Sciatic nerve (tissue), 2 donors: ENCODE measurements at places on chromosomes 3 and 15.
A peak's percentile ranks its signal among the peaks of the same experiment; 100 is the strongest.

DNA sequence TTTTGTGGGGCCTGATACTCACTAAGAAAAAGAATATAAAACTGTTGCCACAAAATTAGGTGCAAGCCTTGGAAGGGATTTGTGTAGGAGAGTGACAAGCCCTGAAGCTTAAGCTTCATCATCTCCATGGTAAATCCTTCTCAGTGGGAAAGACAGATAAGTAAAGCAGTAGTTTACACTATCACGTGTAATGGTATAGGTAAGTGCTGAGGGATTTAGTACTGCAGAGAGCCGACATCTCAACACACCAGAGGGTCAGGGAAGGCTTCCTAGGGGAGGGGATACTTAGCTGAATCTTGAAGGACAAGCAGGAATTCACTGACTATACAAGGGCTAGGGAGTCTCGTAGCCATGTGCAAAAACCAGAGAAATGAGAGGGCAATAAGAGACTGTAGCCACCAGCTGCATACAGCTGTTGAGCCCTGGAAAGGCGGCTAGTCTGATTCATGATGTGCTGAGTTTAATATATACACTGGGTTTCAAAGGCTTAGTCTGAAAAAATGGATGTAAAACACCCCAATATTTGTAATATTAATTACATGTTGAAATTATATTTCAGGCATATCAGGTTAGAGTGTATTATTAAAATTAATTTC, 11.1 kb downstream of the SLC24A1 start:
- DNase-seq = no peak

- no peak for DNase-seq
Measured at GRCh38 chr3:78348664-78349063, 1308.8 kb downstream of the ROBO2 start.

DNA sequence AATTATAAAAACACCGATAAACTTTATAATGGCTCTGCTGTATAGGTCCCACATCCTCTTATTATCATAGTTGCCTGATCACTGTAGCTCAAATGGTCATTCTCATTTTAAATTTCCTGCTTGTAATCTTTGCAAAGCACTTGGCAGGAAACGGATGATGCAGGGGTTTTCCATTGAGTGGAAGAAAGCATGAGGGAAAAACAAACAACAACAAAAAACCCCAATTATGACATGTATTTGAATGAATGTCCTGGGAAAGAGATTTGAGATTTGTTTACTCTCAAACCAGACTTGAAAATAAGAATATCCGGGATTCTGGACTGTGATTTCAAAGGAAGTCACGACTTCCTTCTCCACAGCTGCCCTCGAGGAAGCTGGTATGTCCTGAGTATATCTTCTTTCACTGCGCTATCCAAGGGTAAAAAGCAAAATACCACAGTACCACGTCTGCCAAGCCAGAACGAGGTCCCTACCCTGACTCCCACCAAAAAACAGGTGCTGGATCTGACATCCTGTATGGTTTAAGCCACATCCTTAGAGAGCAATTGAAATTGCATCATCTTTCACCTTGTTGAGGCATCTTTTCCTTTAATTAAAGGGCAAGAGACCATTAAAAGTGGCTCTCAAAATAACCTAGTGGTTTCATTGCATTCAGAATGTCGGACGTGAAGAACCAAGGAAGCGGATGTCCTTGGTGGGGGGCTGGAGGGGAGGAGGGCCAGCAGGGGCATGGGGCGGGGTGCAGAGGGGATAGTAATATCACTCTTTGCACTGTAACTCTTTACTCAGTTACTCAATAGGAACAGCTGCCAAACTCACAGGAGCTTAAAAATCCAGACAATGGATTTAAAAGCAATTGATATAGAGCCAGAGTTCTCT, 13.5 kb upstream of the TIPIN start:
- DNase-seq = no peak

DNA sequence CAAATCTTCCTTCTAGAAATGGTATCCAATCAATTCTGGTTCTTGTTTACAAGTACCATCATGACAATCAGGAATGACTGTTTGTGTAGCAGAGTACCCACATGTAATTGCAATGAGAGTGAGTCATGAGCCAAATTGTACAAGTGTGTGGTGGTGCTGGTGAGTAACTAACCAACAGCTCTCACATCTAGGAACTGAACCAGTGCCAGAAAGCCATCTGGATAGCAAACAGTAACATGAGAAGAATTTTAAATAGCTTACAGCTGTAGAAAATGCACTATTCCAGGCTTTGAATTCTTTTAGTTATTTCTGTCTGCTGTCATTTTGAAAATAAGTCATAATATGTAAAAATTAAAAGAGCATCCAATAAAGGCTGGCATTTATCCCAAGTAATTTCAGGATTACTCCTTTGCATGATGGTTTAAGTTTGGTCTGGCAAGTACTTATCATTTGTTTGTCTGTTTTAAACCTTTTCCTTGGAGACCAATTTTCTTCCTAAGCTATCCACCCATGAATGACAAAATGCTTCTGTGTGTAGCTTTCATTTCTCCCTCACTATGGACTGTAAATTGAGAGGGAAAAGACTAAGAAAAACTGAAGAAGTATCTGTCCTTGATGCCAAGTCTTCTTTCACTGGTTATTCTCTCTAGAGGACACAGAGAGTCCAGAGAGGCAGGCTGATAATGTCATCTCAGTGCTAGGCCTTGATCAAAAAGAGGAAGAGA, 60.0 kb downstream of the PIK3CB start:
- no peak for DNase-seq

GRCh38 chr15:77791941-77792340, 159.2 kb upstream of the LINGO1 start:
- no peak for DNase-seq

DNA sequence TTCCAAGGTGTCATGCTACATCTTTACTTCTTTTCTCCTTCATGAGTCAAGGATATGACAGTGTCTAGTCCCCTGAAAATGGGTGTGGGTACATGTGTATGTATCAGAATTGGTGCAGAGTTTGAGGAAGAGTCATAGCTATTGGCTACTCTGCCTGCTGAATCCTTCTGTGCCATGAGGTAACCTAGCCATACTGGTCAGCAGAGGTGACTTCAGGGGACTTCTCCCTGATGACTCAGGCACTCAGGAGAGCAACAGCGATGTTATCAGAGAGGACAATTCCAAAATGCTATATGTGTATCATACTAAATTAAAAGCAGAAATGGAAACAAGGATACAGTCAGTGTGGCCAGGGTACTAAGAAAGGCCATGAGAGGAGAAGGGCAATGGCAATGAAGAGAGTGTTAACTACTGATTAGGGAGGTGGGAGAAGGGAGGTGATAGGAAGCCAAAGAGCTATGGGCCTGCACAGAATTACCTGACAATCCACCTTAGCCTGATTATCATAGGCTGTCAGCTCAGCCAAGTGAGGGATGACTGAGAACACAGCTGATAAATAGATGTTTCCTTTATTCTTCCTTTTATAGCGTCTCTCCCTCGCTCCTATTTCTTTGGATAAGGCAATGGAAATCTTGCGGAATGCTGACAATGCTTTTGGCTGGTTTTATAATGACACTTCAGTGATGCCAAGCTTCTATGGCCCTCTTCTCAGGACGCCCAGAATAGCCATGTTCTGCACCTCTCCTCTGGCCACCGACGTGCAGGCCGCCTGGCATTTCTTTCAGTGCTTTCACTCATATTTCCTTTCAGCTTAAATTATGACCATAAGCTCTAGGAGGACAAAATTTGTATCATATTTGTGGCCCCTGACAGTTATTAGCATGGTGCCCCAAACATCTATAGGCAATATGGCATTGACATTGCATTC, 90.6 kb downstream of the FGF12 start:
- no peak for DNase-seq

- DNase-seq = no peak
Measured at GRCh38 chr15:65298731-65299130, 2.9 kb downstream of the RNU5A-1 start.

GRCh38 chr3:131731709-131732108, 228.9 kb upstream of the MRPL3 start:
- DNase-seq = no peak

- DNase-seq = no peak
Measured at GRCh38 chr3:151795276-151795675, 18.6 kb upstream of the AADAC start.

DNA sequence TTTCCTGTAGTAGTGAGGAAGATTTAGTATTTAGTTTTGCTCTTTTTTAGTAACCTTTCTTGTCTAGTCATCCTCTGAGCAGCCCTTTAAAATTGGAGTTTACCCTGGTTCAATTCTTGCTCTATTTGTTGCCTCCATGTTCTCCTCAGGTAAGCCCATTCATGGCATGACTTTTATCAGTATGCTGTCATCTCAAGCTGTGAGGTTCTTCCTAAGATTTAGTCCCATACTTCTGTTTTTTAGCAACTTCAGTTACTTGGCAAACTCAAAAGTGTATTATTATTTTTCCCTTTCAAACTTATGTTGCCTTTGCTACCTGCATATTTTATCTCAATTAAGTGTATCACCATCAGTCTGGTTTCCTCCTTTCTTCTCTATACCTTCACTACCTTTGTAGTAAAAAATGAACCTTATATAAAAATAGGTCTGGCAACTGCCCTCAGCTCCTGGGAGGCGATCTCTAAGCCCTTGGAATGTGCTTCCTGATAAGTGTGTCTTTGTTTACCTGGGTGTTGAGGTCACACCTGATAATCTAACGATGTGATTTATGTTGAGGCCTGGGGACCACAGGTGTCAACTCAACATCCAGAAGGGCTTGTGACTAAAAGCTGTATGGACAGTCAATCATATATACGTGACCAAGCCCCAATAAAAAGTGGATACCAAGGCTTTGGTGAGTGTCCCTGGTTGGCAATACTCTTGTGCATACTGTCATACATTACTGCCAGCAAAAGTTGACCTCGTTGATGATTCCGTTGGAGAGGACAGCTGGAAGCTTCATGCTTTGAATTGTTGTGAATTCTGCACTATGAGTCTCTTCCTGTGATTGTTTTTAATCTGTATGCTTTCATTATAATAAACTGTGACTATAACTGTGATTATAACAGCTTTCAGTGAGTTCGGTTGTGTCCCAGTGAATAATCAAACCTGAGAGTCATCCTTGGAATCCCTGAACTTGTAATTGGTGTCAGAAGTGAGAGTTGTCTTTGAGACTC, 3.9 kb downstream of the NSUN3 start:
- DNase-seq = no peak

DNA sequence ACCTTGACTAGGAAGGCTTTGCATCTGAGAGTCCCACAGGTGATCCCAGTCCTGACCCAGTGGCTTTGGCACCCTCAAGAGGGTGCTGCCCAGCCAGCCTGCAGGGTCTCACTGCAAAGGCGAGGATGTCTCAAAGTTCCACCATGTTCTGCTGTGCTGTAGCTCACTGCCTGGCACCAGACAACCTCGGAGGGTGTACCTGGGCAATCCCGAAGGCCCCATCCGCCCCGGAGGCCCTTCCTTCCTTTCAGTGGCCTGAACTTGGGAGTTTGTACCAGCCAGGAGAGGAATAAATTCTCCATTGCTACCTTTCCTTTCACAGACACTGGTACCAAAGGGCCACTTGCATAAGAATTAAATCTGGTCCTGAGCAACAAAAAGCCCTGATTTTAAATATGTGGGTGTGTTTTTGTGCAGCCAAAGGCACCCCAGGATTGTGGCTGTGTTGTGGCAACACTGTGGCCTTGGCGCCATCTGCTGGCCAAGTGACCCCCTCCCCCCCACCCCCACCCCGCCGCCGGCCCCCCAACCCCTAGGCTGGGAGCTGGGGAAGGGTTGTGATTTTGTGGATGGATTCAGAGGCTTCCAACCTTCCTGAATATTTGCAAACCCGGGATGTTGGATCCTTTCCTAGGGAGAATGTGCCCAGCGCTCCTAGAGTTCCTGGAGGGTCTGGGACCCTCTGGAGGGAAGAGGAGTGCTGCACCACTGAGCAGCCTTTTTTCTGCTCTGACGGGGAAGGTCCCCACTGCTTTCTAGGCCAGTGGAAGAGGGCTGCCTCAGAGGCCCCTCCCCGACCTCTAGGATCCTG, 9.7 kb upstream of the PTPN23 start:
- DNase-seq = no peak

DNA sequence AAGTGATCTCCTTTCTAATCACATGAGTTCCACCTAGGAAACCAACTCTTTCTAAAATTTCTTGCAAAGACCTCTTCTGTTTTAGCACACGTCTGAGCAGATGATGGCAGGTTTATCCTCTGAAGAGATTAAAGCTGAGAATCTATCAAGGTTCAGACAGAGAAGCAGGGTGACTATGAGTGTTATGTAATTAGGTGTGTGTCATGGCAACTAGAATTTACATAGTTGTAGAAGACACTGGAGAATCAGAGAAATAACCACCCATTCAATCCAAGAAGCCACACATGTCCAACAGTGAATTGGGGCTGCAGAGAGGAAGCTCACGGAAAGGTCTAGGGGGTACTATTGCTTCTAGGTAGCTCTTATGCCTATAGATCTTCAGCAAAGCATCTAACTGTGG, 600.5 kb downstream of the PYDC2 start:
- no peak for DNase-seq

DNA sequence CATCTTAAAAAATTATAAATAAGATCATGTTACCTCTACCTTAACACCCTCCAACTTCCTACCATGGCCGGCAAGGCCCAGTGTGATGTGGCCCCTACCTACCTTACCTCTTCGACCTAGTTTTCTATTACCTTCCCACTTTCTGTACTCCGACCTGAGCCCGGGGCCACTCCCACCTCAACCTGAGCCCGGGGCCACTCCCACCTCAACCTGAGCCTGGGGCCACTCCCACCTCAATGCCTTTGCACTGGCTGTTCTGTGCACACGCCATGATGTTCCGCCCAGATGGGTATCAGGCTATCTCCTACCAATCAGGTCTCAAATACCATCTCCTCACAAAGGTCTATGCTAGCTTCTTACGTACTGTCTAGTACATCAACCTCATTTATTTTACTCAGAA, 66.8 kb upstream of the XXYLT1 start:
- no peak for DNase-seq

DNA sequence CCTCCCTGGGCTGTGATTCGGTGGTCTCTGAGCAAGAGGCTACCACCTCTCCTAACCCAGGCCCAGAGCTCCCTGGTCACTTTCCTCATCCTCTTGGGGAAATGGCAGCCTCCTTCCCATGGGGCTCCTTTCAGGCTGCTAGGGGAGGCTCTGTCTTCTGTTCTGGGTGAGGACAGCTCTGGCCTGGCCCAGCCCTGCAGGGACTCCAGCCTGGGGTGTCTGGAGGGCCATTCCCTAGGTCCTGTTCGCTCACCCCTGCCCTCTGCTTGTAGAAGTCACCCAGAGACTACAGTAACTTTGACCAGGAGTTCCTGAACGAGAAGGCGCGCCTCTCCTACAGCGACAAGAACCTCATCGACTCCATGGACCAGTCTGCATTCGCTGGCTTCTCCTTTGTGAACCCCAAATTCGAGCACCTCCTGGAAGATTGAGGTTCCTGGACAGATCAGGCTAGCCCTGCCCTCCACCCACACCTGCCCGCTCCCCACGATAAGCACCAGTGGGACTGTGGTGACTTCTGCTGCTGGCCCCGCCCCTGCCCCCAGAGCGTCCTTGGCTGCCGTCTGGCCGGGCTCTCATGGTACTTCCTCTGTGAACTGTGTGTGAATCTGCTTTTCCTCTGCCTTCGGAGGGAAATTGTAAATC, 30.9 kb downstream of the PRKCD start:
- DNase-seq = peak; percentile 50

GRCh38 chr15:78259232-78259631, 5.1 kb upstream of the DNAJA4 start:
- DNase-seq = no peak

GRCh38 chr3:48119505-48120193, 68.6 kb downstream of the CDC25A start:
- DNase-seq = peak; percentile 73
